ENCODE measurements at places on chromosomes 1 and 21.

- DNase-seq: no peak
Observed at GRCh38 chr1:75341537-75341936, 207.3 kb downstream of the LHX8 start.

DNA sequence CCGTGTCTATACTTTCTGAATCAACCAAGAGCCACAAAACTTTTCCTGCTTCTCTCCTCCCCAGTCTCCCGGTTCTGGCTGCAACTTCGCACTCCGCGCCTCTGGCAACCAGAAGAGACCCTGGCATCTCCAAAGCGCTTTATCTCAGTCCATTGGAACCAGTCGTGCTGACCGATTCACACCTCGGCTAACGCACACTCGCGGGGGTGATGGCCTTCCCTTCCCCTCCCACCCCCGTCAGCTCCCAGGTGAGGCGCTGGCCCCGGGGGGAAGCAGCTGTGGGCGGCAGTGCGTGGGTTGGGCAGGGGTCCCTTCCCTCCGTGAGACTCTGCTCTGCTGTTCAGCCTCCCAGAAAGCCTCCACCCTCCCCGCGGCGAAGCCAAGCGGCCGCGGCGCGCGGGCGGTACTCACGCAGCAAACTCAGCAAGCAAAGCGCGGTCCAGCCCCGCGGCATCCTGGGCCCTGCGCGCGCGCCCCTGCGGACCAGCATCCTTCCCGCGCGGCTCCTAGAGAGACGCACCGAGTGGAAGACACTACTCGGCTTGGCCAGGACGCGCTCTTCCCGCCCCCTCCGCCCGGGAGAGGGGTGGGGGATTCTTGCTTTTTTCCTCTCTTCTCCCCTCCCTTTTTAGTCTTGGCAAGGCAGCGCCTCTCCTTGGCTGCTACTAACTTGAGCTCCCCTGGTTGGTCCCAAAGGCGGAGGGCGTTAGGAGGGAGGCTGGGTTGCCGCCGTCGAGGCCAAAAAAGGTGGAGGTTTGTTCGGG, at the start of gene CD34:
Gene CD34 (minus strand): TSS at position 535 of the 764 bp plus-strand sequence. CDS start 45 bp downstream, at position 490.
- no peak for DNase-seq

GRCh38 chr1:43207229-43207853, 35.2 kb downstream of the CFAP57 start:
- no peak for DNase-seq

GRCh38 chr1:200279810-200280411, 129.9 kb downstream of the ZNF281 start:
- DNase-seq: no peak

- DNase-seq: no peak
Observed at GRCh38 chr1:208577381-208577905, 333.3 kb upstream of the PLXNA2 start.

DNA sequence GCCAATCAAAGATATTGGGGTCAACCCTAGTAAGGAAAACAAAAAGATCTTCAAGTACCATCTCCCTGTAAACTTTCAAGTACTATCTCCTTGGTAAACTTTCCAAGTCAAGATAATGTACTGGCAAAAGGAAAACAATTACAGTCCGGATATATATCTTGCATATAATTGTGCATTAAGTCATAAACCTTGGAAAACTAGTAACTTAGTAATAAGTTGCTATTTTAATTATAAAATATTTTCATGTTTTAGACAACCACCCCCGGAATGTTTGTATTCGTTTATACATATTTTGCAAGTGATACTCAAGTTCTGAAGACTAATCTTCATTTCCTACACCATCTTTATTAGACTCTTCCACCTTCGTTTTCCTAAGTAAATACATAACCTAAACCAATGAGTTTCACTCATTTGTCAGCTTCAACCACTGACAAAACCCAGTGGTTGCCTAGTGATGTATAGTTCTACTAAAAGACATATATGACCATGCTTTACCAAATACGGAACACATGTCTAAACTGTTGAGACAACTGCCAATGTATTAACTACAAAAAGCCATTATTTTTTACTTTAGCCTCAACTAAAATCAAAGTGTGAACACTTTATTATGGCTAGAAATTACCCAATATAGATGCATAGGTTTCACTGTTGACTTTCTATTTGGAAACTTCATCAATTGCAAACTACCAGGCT, 1.7 kb downstream of the AKT3 start:
- DNase-seq: no peak

- no peak for DNase-seq
Observed at GRCh38 chr1:22250724-22251123, 107.8 kb upstream of the WNT4 start.

DNA sequence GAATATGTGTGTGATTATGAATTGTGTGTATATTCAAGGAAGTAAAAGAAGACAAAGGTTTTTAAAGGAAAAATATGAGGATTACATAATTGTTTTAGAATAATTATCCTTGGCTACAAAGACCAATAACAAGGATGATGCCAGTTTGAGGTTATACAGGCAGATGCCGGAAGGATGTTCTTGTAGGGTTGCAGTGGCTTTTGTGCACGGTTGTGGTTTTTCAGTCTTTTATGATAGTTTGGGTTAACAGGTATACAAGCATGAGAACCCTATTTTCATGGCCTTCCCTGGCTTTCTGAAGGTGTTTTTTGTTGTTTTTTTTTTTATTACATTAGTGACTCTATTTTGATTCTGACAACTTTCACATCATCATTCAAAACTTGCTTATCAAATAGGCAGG, 4.9 kb downstream of the CR2 start:
- no peak for DNase-seq

- DNase-seq: no peak
Observed at GRCh38 chr1:109113590-109114341, at the start of gene ELAPOR1. TSS of gene ELAPOR1 (plus strand) at chr1:109114115. CDS start at chr1:109114184, 69 bp downstream.

DNA sequence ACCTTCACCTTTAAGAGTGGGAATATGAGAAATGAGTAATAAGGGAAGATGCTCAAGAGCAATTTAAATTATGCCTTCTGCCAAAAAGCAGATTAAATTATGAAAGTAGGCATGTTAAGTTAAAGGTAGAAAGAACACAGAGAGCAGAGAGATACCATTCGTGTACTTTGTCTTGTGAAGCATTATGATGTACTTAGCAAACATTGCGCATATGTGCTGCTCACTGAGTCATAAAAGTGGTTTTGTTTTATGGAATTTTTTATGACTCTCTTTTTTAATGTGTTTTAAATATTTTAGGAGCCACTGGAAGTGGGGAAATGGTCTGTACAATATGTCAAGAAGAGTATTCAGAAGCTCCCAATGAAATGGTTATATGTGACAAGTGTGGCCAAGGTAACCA, 35.3 kb downstream of the MTF2 start:
- DNase-seq: no peak

DNA sequence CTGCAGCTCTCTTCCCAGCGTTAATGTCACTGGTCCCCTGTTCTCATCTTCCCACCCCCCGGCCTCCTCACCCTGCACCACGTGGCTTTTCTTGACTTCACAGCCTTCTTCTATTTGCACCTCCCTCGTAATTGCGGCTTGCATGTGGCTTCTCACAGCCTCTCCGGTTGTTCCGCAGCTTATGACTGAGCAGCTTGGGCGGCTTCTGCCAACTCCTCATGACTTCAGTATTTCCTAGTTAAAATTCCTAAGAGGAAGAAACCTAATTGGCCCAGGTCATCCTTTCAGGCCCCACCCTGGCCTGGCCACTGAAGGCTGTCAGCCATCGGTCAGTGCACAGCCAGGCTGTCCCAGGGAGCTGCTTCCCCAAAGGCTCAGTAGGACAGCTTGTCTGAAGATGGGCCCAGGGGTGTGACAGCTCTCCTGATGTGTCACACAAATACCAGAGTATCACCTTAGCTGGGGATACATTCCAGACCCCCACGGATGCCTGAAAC, 8.6 kb upstream of the RERE start:
- peak; percentile 60 for DNase-seq

- DNase-seq: peak; percentile 82
Observed at GRCh38 chr1:31483012-31483946, 70.3 kb downstream of the SERINC2 start.

- DNase-seq: no peak
Observed at GRCh38 chr1:38403667-38404066, 357.1 kb upstream of the POU3F1 start.

DNA sequence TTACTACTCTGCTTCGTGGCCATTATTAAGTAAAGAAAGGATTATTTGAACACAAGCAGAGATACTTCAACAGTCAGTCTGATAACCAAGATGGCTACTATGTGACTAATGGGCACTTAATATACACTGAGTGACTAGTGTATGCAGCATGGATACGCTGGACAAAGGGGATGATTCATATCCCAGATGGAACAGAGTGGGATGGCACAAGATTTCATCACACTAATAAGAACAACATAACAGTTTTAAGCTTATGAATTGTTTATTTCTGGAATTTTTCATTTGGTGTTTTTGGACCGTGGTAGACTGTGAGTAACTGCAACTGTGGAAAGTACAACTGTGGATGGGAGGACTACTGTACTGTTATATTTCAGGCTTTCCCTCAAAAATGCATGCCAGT, 9.4 kb downstream of the ZCCHC17 start:
- DNase-seq: peak; percentile 76

GRCh38 chr21:26473471-26473870, 99.6 kb downstream of the CYYR1 start:
- no peak for DNase-seq

DNA sequence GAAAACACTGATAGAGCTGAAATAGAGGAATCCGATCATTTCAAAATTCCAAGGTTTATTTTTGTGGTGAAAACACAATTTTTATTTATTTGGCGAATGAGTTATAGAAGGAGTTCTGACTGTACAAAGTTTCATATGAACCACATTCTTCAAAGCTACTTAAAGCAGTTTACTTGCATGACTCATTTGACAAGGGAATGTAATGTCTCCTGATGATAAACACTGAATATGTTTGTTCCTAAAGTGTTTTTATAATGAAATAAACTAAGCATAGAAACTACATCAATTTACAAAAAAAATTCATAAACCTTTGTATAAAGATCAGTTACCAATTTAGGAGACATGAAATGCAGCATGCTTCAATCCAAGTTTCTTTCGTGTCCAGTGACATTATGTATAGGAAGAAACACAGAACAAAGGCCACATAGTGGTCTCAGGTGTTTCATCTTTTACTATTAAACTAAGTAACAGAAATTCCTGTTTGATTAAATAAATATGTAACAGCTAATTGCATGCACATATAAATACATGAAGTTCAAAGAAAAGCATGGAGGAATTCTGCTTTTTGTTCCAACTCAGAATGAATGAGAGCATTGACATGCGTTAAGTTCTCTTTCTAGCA, 2.5 kb downstream of the PRKACB start:
- no peak for DNase-seq

DNA sequence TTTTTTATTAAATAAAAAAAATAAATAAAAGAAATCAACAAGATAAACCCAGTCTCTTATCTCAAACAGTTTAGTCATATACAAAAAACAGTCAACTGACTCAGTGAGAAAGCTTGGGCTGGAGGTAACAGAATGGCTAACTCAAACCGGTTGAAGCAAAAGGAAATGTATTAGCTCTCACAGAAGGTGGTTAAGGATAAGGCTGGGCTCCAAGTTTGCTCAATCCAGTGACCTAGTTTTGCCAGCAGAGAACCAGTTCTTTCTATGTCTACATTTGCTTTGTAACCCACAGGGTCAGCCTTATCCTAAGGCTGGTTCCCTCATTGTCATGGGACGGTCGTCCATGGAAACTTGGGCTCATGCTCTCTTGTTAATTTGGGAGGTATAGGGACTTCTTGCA, 144.5 kb upstream of the L1TD1 start:
- DNase-seq: no peak

DNA sequence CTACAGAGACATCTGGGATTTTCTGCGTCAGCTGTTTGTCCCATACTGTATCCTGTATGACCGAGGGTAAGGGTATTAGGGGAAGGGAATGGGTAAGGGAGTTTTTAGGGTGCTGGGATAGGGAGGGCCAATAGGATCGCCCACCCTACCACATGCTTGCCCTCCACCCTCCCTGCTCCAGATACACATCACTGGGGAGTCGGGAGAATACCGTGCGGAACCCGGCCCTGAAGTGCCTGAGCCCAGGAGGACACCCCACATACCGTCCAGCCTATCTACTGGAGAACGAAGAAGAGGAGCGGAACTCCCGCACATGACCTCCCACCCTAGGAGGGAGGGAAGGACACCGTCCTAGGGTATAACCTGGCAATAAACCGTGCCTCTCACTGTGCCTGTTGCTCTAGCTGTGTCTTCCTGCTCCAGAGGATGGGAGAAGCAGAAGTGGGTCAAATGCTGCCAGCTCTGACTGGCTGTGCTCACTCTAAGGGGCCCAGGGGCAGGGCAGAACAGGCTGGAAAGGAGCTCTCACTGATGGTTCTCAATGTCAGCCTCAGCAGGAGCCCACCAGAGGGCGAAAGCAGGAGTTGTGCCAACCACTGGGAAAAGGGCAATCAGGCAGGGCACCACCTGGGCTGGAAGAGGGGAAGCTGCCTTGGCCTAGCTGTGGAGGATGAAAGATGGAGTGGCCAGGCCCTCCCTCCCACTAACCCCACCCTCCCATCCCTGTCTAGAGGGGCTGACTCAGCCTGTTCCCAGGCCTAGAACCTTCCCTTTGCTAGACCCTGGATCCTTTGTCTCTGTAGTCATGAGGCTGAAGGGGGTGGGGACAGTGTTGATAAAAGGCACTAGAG, 440 bp upstream of the LENEP start:
- no peak for DNase-seq

DNA sequence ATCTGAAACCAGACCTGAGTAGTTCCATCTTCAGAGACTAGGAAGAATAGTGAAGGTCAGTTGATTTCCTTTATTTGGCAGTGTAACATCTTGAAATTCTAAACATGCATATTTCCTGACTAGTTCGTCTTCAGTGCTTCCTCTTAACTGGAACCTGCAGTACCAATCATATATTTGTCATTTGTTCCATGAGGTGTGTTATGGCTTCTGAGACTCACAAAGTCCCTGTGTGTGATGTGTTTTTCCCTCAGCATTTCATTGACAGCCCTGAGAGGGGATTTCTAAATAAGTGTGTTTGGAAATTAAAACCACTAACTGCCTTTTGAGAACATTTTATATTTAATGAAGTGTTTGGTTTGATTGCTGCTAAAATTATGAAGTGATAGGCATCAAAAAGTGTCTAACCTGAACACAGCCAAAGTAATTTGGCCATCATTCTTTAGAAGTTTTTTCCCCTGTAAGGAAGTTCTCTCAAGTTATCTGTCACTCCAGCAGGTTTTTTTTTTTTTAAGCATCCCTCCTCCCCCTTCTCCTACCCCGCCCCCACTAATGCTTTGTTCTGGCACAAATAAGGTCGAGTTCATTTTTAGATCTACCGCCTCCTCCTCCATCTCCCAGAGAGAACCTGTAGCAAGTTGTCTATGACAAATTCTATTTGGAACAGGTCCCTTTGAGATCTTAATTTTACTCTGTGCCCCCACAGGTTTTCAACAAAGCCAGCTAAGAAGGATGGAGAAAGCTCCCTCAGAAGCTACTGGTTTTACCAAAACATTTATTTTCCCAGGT, 61.4 kb downstream of the TMEM200B start:
- DNase-seq: no peak

- no peak for DNase-seq
Observed at GRCh38 chr1:16143566-16144324, 12.1 kb downstream of the EPHA2 start.

GRCh38 chr1:179021873-179022272, 3.8 kb upstream of the FAM20B start:
- no peak for DNase-seq

GRCh38 chr1:22204057-22204840, 61.4 kb upstream of the WNT4 start:
- DNase-seq: no peak

- DNase-seq: no peak
Observed at GRCh38 chr21:28908351-28908750, 84.3 kb downstream of the LTN1 start.
